ENCODE measurements at places on chromosomes 3 and 15.
A peak's percentile ranks its signal among the peaks of the same experiment; 100 is the strongest.

DNA sequence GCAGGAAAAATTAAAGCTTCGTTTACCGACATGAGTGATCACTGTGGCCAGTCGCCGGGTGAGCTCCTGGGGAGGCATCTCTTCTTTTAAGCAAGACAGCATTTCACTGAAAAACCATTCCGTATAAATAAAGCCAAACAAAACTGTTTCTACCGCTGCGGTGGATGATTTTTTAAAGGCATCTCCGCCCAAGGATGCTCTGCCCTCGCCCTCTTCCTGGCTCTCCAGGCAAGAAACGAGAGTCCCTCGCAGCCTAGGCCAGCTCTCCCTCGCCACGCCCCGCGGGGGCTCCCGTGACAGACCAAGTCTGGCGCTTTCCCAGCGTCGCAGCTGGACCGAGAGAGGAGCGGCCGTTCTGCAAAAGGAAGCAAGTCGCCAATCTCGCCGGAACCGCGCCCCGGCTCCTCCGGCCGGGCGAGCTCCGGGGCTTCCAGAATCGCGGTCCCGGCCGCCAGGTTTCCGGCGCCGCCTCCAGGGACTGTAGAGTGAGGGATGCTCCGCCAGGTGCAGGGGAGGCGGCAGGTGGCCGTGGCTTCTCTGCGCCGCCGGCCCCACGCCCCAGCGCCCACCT lies 458 bp downstream of the MCF2L2 start:
- peak; percentile 72 for DNase-seq

DNA sequence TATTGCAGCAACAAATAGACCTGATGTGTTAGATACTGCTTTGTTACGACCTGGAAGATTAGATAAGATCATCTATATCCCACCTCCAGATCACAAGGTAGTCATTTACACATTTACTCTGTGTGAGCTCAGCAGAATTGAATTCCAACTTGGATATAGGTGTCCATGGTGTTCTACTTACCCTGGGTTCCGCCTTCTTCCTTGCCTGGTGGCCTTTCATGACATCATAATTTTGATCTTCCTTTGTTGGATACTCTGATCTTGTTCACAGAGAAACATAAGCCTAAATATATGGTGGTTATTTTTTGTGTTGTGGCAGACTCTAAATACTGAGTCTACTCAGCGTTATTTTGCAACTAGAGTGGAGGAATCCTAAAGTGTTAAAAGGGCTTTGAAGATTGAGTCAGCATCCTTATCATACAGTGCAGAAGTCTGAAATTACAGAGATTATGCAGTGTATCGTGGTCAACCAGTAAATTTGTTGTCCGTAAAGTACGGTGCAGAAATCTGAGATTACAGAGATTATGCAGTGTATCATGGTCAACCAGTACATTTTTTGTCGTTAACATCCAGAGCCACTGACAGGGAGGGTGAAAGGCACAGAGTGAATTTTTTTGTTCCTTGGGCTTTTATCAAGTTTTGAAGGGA lies 39.1 kb upstream of the GATM start:
- DNase-seq, result no peak

DNA sequence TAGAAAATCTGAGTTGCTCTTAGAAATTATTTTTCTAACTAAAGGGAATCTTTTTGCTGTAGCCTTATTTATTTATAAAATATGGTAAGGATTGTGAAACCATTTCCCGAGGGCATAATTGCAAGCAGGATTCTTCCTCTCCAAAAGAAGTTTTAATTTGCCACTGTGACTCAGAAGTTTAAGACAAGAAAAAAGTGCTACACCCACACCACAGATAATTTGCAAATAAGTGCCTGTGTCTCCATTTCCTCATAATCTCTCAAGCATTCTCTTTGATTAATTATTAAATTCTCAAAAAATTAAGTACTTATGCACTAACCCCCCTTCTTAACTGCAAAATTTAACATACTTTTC lies 43.6 kb downstream of the RASA2 start:
- DNase-seq, result peak; percentile 94

GRCh38 chr3:52838561-52839267 lies 3.9 kb upstream of the MUSTN1 start:
- DNase-seq, result no peak

- no peak for DNase-seq
Measured at GRCh38 chr15:73349191-73349590, 19.6 kb downstream of the HCN4 start.

GRCh38 chr3:142963234-142963515 lies 299 bp downstream of the PAQR9 start:
- no peak for DNase-seq

GRCh38 chr3:175057401-175057800 lies 198.3 kb downstream of the NAALADL2 start:
- DNase-seq, result no peak

- no peak for DNase-seq
Measured at GRCh38 chr3:16482194-16482769, 31.2 kb downstream of the RFTN1 start.

GRCh38 chr15:27084844-27085243 lies 113.9 kb downstream of the GABRG3 start:
- DNase-seq, result no peak

GRCh38 chr3:70476174-70476573 lies 163.7 kb upstream of the MDFIC2 start:
- DNase-seq, result no peak

DNA sequence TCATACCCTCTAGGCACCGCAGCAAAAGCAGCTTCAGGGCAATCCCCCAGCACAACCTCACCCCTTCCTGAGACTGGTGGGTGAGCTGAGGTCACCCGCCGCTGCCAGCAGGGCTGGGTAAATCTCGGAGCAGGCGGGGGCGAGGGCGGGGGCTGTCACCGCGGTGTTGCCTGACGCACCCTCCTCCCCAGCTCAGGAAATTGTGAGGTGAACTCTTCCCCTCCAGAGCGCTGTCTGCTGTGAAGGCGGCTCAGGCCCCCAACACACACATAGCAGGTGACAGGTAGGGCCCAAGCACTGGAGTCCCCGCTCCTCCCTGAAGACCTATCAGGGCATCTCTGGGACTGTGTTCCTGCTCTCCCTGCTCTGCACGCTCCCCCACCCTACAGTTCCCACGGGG lies 30.2 kb upstream of the FURIN start:
- DNase-seq, result no peak

- no peak for DNase-seq
Measured at GRCh38 chr3:132615881-132616280, 18.8 kb downstream of the ACKR4 start.

- no peak for DNase-seq
Measured at GRCh38 chr3:192216067-192216466, 511.3 kb downstream of the FGF12 start.

DNA sequence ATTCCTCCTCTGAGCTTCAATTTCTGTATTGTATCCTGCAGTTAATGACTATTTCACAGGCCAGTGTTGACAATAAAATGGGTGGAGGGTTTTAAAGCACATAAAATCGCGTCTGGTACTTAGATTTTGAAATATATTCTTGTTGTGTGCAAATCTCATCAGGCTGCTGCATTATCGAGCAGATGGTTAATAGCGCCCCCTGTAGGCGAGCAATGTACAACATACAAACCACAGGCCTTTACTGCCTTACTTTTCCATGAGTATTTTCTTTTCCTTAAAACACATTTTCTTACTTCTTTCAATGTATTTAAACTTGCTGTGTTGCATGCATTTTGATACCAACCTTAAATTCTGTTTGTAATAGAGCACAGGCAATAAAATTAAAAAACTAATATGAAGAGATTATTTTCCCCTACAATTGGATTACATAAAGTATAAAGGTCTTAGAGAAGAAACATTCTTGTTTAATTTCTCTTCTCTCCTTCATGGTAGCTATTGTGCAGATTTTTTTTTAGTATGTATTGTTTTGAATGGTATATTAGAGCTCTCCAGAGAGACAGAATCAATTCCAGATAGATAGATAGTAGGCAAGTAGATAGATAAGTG lies 608.4 kb downstream of the CADM2 start:
- DNase-seq, result no peak

DNA sequence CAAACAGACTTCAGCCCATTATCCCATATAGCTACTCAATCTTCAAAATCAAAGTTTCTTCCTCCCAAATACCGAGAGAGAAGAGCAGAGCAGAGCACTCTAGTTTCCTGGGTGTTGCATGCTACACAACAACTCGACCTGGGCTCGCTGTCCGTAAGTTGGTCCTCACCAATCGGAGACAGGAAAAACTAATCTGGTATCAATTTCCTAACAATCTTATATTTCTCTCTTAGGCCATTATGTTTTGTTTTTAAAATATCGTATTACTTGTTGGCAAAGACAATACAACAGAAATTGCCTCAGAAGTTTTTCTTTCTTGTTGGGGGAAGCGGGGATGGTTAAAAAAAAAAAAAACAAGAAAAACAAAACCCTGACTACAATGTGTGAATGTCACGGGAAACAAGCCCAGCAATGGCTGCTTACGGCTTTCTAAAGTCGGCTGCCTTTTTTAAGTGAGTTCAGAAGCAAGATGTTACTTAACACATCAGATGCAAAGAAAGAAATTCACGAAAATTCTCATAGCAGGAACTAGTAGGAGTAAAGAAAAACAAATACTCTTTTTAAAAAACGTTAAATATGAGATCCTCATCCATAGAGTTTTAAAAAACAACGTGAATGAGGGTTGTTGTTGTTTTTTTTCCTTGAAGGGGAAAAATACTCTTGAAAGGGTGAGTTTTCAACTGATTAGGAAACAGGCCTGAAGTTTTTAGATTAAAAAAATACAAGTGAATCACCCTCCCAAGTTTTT lies 1.9 kb downstream of the VGLL4 start:
- DNase-seq, result peak; percentile 87

DNA sequence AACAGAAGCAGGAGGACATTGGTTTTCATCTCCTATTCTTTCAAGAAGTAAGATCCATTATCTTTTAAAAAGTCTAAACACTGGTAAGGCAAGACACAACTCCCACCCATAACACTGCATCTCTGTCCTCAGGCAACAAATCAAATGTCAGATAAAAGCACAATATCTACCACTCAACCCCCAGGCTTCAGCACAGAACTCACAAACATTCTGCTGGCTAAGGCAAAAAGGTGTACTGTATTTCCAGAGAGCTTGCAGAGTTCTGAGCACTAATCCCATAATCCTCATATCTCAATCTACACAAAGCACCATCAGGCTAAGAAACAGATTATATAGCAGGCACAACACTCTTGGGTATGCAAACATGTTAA lies 20.9 kb downstream of the RAF1 start:
- DNase-seq, result no peak

- DNase-seq, result peak; percentile 66
Measured at GRCh38 chr3:153210660-153211059, 48.6 kb downstream of the RAP2B start.

DNA sequence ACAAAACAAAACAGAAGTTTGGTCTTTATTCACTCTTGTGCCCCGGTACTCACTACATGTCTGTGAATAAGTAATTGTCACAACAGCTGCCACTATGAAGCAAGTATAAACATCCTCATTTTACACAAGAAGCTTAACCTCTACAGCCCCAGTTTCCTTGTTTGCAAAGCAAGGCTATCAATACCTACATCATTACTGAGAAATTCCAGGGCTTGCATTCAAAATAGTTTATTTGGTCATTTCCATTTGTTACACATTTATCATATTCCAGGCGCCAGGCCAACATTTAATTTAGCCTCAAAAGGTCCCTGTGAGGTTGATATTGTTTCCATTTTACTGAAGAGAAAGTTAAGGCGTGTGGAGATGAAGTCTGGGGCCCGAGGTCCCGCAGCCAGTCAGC lies 161.4 kb upstream of the LRTM1 start:
- DNase-seq, result peak; percentile 55

DNA sequence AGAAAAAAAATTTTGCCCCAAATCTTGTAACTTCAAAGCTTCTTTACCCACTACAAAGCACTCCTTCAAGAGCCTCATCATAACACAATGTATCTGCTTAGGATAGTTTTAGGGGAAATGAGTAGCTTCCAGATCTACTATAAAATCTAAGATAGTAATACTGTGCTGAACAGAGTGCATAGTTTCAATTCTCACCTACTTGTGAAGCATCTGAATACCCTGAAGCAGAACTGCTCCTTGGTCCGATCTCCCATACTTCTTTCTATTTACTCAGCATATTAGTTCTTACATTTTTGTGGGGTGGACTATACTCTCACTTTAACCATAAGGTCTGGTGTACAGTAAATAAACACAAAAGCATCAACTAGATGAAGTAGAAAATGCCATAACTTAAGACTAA lies 9.6 kb downstream of the TFRC start:
- DNase-seq, result no peak

- peak; percentile 77 for DNase-seq
Measured at GRCh38 chr15:75843678-75844581, 683 bp downstream of the UBE2Q2 start.

DNA sequence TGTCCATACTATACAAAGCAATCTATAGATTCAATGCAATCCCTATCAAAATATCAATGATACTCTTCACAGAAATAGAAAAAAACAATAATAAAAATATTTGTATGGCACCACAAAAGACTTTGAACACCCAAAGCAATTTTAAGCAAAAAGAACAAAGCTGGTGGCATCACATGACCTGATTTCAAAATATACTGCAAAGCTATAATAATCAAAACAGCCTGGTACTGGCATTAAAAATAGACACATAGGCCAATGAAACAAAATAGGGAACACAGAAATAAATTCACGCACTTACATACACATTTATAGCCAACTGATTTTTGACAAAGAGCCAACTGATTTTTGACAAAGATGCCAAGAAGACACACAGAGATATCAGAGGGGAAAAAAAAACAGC lies 9.2 kb upstream of the ENTPD3 start:
- DNase-seq, result no peak

DNA sequence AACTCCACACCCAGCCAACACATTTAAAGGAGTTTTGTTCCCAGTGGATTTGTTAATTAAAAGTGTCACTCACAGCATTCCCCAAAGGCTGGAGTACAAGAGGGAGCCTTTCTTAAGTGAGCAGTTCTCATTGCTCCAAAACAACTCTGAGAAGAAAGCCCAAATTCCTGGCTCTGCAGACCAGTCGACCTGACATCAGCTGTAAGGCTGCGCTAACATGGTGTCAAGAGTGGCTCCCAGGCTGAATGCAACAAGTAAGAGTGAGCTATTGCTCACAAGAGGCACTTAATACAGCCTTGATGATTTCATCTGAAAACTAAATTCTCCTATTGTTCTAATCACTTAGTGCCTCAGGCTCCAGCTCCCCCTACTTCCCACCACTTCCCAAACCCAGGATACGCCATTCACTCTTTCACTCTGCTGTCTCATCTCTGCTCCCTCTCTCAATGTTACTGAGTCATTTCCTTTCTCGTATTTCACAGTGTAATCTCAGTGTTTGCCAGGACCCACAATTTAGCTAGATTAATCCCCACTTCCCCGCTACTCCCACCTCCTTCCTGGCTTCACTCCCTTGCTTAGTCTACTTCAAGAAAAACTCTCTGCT lies 81.8 kb downstream of the WWTR1 start:
- DNase-seq, result peak; percentile 91

GRCh38 chr3:106029954-106030626 lies 161.3 kb upstream of the CBLB start:
- DNase-seq, result no peak

DNA sequence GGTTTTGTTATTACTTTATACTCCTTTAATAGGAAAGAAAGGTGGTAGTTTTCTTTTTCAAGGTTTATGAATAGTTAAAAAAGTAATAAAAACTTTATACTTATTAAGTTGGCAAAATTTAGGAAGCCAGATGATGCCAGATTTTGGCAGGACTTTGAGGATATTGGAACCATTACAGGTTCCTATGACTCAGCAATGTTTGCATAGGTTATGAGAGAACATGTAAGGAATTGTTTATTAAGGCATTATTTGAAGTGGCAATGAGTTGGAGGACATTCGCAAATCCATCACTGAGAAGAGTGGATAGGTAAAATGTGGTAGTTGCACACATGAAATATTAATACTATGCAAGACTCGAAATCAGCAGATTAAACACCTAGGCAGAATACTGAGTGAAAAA lies 29.9 kb downstream of the CDAN1 start:
- peak; percentile 25 for DNase-seq

Data from adipocyte (in vitro differentiated cells).